Astrocyte of the spinal cord (primary cell): ENCODE measurements at places on chromosomes 16 and 17.

GRCh38 chr16:53672461-53672860 is 31.2 kb downstream of the RPGRIP1L start:
- DNase-seq = no peak

GRCh38 chr17:73743518-73744201 is 99.4 kb upstream of the SDK2 start:
- DNase-seq = no peak

GRCh38 chr16:87411375-87412271 is 19.5 kb downstream of the MAP1LC3B start:
- DNase-seq = no peak

GRCh38 chr16:14562691-14563491 is 67.2 kb downstream of the PARN start:
- DNase-seq = no peak

- DNase-seq = peak; percentile 62
Observed at GRCh38 chr16:57899771-57900661, 70.9 kb downstream of the CNGB1 start.

GRCh38 chr16:21301168-21301894 is 23.2 kb upstream of the CRYM start:
- DNase-seq = peak; percentile 73

DNA sequence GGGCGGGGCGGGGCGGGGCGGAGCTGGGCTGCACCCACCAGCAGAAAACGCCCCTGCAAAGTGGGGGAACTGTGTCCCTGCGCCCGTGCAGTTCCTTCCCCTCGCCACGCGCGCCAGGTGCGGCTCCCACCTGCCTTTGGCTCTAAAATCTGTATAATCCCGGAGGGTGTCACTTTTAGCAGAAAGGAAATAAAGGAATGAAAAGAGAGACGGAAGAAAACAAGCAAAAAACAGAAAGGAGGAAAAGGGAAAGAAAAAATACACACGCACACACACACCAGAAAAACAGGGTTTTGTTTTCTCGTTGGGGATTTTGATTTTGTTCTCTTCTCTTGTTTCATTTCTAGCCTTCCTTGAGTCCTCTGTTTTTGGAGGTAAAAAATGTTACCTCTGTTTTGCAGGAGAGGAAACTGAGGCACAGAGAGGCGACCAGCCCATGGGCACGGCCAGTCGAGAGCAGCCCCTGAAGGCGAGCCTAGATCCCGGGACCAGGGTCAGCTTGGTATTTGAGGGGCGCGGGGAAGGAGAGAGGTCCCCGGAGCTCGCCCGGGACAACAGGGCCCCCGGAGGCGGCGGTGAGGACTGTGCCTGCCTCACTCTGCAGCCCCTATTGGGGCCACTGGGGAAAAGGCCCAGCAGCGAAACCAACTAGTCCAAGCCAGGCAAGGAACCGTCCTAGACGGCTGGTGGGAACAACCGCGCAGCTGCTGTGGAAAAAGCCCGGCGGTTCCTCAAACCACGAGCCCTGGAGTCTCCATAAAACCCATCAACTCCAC is 594 bp upstream of the CARHSP1 start:
- DNase-seq = no peak

DNA sequence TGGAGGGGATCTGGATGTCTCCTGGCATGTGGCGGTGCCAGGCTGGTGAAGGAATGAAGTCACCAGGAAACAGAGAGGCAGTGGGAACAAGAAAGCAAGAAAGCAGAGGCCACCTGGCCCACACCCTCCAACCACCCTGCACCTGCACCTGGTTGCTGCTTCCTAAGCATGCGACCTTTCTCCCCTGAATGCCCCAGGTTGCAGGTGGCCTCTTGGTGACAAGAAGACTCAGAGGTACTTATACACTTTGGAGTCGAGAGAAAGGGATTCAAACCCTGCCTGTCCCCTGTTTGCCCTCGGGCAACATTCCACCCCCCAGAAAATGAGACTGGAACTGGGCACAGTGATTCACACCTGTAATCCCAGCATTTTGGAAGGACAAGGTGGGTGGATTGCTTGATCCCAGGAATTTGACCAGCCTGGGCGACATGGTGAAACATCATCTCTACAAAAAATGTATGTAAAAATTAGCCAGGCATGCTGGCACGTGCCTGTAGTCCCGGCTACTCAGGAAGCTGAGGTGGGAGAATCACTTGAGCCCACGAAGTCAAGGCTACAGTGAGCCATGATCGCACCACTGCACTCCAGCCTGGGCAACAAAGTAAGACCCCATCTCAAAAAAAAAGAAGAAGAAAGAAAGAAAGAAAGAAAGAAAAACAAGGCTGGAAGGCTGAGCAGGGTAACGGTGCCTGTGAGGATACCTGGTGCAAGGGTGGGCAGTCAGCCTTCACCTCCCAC is 34.6 kb upstream of the TNRC6C start:
- DNase-seq = no peak

- peak; percentile 88 for DNase-seq
Observed at GRCh38 chr16:55508941-55509931, at the start of gene LPCAT2. Gene LPCAT2 (plus strand): TSS chr16:55509072. CDS start chr16:55509182, 110 bp downstream.

- DNase-seq = peak; percentile 96
Observed at GRCh38 chr17:72338847-72339790, 218.3 kb downstream of the SOX9 start.

DNA sequence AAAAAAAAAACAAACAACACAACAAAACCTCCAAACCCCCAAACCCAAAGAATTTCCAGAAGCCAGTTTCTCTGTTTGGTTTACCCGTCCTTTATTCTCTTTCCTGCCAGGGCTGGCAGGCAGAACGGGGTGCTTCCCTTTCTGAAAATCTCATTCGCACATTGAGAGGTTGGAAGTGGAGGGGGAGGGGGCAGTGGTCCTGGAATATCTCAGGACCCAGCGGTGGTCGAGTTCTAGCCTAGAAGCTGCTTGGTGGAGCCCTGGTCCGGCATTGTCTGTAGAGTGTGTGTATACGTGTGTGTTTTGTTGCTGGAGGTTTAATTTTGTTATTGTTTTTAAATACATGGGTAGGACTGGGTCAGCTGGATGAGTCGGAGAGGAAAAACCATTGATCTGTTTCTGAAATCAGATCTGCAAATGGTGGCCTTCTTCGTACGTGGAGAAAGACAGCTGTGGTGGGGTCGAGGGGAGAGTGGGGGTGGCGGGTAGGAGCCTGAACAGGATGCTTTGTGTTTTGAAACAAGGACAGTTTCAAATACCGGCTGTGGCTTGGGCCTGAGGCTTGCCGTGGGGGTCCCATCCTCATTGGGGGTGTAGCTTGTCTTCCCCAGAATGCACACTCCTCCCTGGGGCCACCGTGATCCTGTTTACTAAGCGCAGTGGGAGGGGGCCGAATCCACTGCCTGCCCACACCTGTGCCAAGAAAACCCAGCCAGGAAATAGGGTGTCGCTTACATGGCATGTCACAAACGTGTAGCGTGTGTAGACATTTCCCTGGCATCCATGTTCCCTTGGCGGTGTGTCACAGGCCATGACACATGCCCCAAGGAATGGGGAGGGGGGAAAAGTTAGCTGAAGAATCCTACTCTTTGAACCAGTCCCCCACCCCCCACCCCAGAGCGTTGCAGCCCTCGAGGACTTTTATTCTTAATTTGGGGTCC is 1.6 kb downstream of the CMIP start:
- DNase-seq = no peak

DNA sequence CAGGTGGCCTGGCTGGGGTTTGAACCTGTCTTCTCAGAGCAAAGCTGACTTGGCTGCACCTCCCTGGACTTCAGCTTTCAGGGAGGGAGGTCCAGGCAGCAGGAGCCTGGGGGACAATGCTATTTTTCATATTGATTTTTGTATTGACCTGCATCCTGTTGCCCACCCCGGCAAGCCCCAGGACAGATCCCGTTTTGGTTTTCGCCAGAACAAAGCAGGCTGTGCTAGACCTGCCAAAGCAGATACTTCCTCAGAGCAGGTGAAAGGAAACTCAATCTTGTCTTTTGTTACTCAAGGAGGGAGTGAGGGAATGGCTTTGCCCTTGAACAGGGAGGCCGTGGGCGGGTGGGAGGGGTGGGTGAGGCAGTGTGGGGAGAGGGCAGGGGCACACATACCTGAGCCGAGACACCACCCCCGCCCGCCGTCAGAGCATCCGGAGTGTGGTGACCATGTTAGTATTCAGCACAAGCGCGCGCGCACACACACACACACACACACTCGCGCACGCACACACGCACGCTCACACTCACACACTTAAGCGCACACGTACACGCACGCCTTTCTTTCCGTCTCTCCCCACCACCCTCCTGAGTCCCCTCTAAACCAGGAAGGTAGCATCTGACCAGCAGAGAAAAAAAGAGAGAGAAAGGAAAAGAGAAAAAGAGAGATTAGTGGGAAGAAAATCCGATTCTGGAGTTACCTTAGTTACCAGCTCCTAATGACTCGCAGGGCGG is 59.5 kb downstream of the RAI1 start:
- DNase-seq = peak; percentile 31

GRCh38 chr17:50917418-50917743 is 51.2 kb upstream of the TOB1 start:
- no peak for DNase-seq
